ENCODE measurements at places on chromosomes 3 and 15.

DNA sequence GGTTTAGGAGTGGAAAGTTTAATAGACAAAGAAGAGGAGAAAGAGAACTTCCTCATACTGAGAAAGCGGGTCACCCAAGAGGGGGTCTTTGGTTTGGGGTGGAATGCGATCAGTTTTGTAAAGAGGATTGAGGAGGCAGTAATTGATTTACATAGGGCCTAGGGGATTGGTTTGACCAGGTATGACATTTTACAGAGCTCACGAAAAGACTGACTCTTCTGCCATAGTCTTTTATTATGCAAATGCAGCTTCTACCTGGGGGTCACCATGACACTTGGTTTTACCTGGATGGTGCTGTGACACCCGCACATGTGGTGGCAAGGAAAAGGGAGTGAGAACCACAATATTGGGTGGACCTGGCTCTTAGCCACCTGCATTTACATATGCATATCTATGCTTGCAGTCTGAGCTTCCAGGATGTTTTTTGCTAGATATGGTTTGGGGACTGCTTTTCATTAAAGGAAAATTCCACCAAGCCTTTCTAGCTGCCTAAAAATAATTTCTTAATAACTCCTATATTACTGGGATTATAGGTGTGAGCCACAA lies 6.9 kb upstream of the NME9 start:
- no peak for DNase-seq

- no peak for DNase-seq
Observed at GRCh38 chr3:43854283-43854682, 163.5 kb downstream of the ABHD5 start.

- DNase-seq = no peak
Observed at GRCh38 chr3:153284282-153284938, 122.4 kb downstream of the RAP2B start.

GRCh38 chr15:34776606-34777105 lies 18.7 kb downstream of the ACTC1 start:
- DNase-seq = no peak

DNA sequence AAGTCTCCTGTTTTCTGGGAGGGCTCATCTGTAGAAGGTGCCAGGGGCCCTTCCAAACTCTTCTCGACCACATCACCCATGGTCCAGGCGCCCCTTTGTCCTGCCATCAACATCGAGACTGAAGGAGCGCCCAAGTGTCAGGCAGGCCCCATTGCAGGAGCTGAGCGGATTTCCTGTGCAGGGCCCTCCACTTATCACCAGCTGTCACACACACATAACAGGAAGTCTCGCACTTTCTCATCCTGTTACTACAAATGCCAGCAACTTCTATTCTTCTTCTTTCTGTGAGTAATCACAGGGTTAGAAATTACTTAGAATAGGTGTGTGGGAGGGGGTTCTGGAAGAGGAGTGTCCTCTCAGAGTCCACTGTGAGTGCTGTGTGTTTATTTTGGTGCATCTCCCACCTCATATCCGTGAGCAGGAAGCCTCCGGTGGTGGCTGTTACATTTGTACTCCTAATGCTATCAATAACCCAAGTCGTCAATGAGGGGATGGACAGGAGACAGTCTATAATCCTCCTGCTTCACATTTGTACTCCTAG lies at the start of gene KLHL6:
KLHL6 (minus strand) TSS at position 166 of the 541 bp plus-strand sequence; CDS start at position 113, 53 bp downstream.
- no peak for DNase-seq

- DNase-seq = no peak
Observed at GRCh38 chr15:91099616-91099994, 452 bp upstream of the SV2B start.

DNA sequence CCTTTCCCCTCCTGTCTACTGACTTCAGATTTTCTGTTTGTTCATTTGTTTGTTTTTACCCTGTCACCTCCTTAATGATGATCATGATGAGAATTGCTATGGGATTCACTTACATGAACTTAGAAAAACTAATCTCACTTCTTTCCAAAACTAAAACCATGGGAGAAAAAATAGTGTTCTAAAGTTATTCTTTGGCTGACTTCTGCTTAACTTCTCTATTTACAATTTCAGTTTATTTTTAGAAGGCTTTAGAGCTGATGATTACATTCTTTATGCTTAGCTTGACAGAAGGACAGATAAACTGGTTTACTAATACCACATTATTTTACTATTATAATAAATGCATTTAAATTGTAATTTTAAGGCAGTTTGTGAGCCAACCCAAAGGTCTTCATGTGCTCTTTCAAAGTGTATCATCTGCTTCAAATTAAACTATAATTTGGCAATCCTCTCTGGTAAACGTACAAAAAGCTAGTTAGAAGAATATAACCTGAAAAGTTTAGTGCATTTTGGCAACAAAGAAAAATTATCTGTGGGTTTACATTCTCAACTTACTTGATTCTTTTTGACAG lies 676.8 kb upstream of the UBE2E2 start:
- DNase-seq = no peak

- no peak for DNase-seq
Observed at GRCh38 chr3:155512175-155512866, 218.8 kb upstream of the STRIT1 start.

GRCh38 chr3:7973006-7973405 lies 528.6 kb upstream of the LMCD1 start:
- no peak for DNase-seq

DNA sequence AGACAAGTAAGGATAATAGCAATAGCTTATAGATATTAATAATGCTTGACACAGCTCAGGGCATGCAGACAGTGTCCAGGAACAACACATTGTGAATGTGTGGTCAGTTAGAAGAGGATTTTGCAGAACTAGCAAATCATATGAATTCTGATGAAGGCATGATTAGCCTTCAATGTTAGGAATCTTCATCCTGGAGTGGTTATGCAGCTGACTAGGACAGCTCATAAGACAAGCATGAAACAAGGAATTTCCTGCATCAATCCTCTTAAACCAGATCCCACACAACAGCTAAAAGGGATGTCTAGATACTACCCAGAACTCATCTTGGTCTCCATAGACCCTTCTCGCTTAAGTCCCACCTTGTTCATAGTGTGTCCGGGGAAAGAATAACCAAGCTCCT lies 499.0 kb upstream of the ATP11B start:
- DNase-seq = no peak

DNA sequence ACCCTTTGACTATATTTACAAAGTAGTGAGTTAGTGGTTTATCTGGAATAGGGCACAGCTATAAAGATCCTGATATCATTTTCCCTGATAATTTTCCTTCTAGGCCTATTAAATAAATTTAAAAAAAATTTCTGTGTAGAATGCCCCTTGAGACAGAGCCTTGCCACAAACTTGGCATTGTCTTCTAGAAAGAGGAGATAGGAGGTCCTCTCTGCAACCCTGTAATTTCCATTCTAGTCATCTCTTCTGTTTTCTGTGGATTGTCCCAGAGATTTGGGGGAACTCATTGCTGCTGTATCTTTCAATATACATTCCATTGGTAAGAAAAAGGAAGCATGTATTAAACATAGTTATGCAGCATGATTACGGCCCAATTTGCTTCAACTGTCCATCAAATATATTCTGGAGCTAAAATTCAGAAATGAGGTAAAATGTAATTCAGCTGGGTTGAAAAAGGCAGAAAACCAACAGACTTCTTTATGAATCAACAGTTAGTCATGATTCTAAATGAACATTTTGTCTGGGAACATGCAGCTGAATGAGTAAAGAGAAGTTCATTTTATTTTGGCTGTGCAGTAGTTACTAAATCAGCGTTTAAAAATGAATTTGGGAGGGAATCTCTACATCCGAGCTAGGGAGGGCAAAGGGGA lies 401.1 kb downstream of the NAALADL2 start:
- DNase-seq = no peak

- DNase-seq = no peak
Observed at GRCh38 chr15:82292271-82292670, 29.7 kb downstream of the SAXO2 start.

GRCh38 chr15:41562244-41562643 lies 3.2 kb downstream of the TYRO3 start:
- DNase-seq = no peak

GRCh38 chr3:196207833-196208607 lies 3.2 kb downstream of the ZDHHC19 start:
- DNase-seq = no peak

- no peak for DNase-seq
Observed at GRCh38 chr15:54017251-54017650, 39.0 kb downstream of the UNC13C start.

DNA sequence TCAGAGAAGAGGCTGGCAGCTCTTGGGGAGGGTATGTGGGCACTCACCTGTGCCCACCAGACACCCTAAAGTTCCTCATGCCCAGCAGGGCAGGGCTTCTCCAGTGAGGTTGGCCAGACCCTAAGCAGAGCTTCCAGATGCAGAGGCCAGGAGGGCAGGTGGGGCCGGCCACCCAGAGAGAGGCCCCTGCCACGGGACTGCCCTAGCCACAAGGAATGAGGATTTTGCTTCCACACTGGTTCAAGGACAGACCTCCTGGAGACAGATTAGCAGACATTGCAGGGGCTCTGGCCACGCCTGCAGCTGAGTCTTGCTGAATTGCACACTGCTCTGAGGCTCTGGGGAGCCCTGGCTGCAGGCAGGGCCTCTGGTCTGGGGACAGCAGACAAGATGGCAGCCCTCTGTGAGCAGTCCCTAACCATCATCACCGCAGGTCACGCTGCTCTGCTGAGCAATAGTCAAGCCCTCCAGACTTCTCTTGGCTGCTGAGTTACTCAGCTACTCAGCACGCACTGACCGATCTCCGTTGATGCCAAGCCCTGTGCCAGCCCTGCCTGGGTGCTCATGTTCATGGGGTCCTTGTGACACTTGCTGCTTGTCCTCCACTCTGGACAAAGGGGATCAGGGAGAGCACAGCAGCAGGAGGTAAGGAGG lies 117.4 kb upstream of the ABHD17C start:
- no peak for DNase-seq

DNA sequence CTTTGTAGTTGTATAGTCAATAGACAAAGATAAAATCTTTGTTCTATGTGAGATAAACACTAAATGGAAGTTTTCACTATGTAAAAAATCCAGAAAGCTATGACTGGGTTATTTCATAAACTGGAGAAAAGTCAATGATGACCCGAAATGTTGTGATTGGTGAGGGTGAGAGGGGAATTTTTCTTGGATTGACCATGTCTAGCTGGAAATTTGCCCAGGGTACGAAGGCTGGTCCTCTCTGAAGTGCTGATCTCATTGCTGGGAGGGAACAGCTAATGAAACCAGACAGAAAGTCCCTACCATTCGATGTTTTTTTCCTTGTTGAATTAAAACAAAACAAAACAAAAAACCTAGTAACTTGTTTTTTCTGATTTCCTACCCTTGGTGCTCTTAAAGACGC lies 14.3 kb downstream of the TPRG1 start:
- no peak for DNase-seq

GRCh38 chr3:55488398-55489055 lies 1.4 kb upstream of the WNT5A start:
- no peak for DNase-seq

DNA sequence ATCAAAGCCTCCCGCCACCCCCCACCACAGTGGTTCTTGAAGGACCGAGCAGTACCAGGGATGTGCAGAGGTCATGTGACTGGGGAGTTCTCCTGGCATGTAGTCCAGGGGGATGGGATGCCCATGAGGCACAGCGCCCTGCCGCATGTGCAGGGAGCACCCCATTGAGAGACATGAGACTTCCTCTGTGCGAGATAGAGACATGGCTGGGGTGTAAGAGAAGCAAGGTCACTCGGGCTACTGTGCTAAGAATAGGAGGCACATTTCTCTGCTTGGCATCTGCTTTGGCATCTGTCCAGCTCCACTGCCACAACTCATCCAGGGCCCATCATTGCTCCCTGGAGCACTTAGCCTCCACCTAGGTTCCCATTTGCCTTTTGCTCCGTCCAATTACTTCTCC lies 2.4 kb upstream of the CYP1A1 start:
- DNase-seq = no peak
